Right cardiac atrium (tissue), 5 donors: ENCODE measurements at places on chromosomes 16 and 17.

DNA sequence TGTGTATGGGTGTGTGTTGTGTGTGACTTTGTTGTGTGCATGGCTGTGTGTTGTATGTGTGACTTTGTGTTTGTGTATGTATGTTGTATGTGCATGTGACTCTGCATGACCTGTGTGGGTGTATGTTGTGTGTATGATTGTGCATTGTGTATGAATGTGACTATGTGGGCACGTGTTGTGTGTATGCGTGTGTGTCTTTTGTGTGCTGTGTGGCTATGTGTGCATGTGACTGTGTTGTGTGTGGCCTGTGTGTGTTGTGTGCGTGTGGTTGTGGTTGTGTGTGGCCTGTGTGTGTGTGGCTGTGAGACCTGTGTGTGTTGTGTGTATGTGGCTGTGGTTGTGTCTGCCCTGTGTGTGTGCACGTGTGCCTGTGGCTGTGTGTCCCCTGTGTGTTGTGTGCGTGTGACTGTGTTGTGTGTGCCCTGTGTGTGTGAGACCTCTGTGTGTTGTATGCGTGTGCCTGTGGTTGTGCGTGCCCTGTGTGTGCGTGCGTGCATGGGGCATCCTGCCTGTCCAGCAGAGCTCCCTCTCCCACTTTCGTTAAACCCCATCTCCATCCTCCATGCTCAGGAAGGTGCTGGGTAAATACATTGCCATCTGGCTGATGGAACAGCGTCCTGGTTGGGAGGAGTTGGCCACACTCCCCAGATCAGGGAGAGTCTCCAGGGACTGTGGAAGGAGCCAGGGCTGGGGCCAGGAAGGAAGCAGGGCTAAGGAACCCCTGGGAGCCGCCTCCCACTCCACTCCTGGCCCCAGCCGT, 90.1 kb upstream of the GSE1 start:
- DNase-seq, result peak; percentile 76

DNA sequence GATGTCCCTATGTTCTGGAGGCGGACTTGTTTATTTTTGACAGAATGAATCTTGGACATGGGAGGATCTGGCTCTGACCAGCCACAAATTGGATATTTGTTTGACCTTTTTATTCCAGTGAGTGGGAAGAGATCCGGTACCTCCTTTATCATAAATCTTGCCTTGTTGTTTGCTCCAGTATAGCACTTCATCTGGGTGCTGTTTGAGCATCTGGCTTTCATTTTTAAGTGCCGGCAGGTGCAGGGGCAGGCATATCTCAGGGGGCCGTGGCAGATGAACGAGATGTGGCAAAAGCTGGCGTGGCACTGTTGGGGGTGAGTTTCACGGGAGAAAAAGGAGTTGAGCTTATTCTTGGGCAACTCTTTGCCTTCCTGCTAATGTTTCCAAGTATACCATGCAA, 37.8 kb downstream of the MSI2 start:
- DNase-seq, result no peak

DNA sequence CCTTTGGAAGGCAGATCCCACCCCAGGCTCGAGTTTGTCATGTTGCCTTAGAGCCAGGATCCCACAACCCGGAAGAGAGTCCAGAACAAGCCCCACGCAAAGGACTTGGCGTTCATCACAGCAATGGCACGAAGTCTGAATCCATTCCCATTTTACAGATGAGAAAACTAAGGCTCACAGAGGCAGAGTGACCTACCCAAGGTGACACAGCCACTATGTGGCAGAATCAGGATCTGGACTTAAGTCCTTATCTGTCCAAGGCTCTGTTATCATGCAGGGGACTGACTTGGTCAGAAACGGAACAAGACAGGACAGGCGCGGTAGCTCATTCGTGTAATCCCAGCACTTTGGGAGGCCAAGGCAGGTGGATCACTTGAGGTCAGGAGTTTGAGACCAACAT, 86.5 kb downstream of the GSG1L start:
- no peak for DNase-seq

DNA sequence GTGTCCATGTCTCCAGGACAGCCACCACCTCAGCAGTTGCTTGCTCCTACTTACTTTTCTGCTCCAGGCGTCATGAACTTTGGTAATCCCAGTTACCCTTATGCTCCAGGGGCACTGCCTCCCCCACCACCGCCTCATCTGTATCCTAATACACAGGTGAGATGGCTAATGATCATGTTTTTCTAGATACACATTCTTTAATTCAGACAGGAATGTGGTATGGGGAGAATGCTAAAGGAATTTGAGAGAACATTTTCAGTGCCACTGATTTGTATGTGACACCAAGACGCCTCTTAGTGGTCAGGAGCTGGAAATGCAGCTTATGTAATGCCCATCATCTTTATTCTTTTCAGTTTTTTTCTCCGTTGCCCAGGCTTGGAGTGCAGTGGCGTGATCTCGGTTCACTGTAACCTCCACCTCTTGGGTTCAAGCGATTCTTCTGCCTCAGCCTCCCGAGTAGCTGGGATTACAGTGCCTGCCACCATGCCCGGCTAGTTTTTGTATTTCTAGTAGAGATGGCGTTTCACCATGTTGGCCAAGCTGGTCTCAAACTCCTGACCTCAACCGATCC, 8.9 kb upstream of the RAPGEFL1 start:
- no peak for DNase-seq

DNA sequence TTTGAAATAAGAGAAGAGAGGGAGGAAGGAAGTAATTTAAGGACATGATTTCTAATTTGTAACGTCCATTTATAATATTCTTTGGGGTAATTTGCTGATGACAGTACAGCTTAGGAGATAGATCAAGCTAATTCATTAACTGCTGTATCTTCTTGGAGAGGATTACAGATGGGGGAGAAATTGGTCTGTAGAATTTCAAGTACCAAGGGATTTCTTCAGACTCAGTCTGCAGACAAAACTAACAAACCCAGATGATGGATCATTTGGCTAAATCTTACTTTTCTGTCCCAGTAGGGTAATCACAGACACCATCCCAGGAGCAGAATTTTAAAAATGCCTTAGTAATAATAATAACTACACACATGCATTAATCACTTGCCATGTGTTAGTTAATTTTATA, 711.8 kb downstream of the KCNJ2 start:
- no peak for DNase-seq

DNA sequence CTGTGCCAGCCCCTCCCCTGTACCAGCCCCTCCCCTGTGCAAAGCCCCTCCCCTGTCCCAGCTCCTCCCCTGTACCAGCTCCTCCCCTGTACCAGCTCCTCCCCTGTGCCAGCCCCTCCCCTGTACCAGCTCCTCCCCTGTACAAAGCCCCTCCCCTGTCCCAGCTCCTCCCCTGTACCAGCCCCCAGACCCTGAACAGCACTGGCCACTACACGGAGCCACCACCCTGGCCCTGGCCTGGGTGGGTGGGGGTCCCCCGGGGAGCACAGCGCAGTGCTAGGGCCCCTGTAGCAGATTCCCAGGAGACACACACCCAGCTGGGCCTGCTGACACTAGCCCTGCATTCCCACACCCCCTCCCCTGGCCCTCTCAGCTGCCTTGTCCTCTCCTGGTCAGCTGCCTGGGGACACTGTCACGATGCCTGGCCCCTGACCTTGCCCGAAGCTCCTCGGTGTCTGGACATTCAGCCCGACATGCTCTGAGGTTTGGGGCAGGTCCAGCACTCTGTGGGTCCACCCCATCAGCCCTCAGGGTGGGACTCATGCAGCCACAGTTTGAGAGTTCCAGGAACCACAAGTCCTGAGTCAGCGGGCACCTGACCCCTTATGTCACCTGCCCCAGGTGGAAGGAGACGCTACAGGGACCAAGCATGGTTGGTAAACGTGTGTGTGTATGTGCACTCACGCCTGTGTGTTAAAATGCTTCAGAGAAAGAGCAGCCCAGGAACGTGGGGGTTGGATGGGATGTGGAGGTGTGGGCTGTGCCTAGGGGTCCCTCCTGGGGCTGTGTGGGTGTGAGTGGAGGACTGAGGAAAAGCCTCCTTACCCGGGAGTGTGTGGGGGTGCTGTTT, 114.2 kb downstream of the METRNL start:
- DNase-seq, result peak; percentile 21

- no peak for DNase-seq
Observed at GRCh38 chr16:13856398-13856797, 63.6 kb upstream of the ERCC4 start.

DNA sequence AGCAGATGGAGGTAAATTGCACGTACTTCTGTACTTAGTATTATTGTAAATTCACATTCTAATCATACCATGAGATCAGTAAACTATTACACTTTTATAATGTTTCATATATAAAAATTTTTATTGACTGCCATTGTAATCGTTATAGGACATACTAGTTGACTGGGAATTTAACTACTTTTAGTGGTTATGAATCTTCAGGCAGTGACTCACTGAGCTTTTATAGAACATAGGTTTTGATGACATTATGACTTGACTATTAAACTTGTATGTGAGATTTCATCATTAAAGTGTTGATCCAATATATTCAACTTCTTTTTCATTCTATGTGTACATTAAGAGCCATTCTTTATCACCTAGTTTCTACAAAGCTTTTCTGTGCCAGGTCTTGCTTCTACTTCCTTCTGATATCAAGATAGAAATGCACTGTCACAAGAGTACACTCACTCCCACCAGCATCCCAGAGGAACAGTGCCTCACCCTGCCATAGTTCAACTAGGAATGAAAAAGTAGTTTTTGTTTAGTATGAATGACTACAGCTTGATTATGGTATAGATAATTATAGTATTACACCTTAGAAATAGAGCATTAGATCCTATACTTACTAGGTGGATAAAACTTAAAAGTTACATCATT, 142.4 kb upstream of the RBL2 start:
- DNase-seq, result no peak

- DNase-seq, result no peak
Observed at GRCh38 chr17:17689312-17689711, 8.1 kb downstream of the RAI1 start.

GRCh38 chr17:170130-170670, 11.2 kb downstream of the DOC2B start:
- DNase-seq, result no peak

GRCh38 chr16:1002399-1003166, 21.0 kb downstream of the SOX8 start:
- no peak for DNase-seq

DNA sequence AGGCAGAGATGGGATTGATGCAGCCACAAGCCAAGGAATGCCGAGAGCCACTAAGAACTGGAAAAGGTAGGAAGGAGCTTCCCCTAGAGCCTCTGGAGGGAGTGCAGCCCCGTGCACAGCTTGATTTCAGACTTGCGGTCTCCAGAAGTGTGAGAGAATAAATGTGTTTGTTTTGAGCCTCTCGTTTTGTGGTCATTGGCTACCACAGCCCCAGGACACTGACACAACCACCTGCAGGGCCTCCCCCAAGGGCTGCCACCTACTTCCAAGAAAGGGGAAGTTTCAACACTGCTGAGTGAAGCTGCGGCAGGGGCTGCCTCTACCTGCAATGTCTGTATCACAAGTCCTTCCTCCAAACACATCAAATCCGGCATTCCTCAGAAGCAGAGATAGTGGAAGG, 346.9 kb downstream of the C16orf95 start:
- DNase-seq, result no peak

- no peak for DNase-seq
Observed at GRCh38 chr16:9102943-9103342, 11.5 kb downstream of the HAPSTR1 start.

- DNase-seq, result no peak
Observed at GRCh38 chr16:57976331-57976796, 5.4 kb upstream of the CNGB1 start.

- no peak for DNase-seq
Observed at GRCh38 chr17:30366536-30366935, 12.2 kb upstream of the CPD start.

- DNase-seq, result peak; percentile 56
Observed at GRCh38 chr16:67936124-67936879, at the start of gene PSMB10. TSS of gene PSMB10 (minus strand) at chr16:67936850. CDS start at chr16:67936749, 101 bp downstream.

- DNase-seq, result no peak
Observed at GRCh38 chr16:23673971-23674614, 4.6 kb upstream of the PLK1 start.

GRCh38 chr16:70574595-70575271, 51.1 kb downstream of the SF3B3 start:
- no peak for DNase-seq

- DNase-seq, result no peak
Observed at GRCh38 chr17:68428498-68429172, 28.7 kb downstream of the WIPI1 start.

GRCh38 chr17:42422958-42423712, at the start of gene CAVIN1:
TSS of gene CAVIN1 (minus strand) at chr17:42423256. CDS start at chr17:42423097, 159 bp downstream.
- peak; percentile 100 for DNase-seq
